ENCODE measurements at places on chromosomes 16 and 17.

GRCh38 chr16:88350922-88351321, 31.8 kb upstream of the ZNF469 start:
- DNase-seq = no peak

- no peak for DNase-seq
Measured at GRCh38 chr17:28228109-28228840, 90.7 kb upstream of the TMEM97 start.

DNA sequence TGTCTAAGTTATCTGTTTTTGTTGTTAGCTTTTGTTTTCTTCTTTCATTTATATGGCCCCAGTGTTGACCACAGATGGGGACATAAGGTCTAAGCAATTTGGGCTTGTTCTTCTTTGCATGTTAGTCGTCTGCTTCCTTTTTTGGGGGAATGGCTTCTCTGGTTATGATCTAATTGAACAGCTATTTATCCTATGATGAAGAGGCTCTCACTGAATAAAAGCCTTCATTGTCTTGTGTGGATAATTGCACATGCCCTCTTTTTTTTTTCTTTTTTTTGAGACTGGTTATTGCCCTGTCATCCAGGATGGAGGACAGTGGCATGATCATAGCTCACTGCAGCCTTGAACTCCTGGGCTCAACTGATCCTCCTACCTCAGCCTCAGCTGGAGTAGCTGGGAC, 13.7 kb downstream of the SMARCE1 start:
- no peak for DNase-seq

GRCh38 chr16:5032748-5033167, 977 bp downstream of the NAGPA start:
- DNase-seq = no peak

DNA sequence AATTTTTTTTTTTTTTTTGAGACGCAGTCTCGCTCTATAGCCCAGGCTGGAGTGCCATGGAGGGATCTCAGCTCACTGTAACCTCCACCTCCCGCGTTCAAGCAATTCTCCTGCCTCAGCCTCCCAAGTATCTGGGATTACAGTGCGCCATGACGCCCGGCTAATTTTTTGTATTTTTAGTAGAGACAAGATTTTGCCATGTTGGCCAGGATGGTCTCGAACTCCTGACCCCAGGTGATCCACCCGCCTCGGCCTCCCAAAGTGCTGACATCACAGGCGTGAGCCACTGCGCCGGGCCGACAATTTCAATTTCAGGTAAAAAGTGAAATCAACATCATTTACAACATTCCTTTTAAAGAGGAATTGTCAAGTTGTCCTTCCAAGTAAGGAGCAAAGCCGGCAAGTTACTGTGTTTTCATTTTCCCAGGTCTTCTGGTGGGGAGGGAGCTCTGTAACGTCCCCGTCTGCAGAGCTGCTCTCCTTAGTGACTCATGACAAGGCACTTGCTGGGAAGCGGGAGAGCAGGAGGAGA, 873 bp downstream of the NPLOC4 start:
- peak; percentile 57 for DNase-seq

DNA sequence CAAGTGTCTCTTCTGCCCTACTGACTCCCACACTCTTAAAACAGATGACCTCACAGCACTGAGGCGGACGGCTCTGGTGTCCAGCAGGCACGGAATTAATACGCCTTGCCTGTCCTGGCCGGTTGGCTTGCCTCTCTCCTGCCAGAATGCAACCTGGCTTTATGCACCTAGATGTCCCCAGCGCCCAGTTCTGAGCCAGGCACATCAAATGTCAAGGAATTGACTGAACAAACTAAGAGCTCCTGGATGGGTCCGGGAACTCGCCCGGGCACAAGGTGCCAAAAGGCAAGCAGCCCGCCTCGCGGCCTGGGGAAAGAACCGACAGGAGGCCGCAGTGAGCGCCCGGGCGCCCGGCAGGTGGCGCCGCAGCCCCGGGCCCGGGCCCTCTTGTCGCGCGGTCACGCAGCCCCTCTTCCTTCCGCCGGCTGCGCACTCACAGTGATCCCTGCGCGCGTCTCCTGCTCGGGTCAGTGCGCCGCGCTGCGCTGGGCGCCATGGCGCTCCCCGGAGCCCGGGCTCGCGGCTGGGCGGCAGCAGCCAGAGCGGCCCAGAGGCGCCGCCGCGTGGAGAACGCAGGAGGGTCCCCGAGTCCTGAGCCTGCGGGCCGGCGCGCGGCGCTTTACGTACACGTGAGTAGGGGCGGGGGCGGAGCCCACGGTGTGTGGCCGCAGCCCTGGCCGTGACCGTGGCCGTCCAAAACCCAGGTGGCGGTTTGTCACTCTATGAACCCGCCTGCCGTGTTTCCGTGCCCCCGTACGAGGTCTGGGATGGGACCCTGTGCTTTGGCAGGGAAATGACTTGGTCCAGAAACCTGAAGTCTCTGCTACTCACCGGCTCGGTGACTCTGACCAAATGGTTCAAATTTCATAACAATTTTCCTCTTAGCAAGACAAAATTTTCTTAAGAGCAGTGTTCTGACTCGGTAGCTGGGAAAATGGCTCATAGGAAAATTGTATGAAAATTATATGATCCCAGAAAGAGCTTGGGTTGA, at the start of gene RSAD1:
Gene RSAD1, plus strand, starts transcription at position 470 of the 991 bp plus-strand sequence. Its CDS starts 25 bp downstream, at position 495.
- peak; percentile 61 for DNase-seq

- no peak for DNase-seq
Measured at GRCh38 chr16:14289692-14290340, 218.7 kb downstream of the MRTFB start.

- no peak for DNase-seq
Measured at GRCh38 chr17:75587675-75588595, at the start of gene MYO15B. TSS of gene MYO15B (plus strand) at chr17:75587800. CDS start at chr17:75588058, 258 bp downstream.

DNA sequence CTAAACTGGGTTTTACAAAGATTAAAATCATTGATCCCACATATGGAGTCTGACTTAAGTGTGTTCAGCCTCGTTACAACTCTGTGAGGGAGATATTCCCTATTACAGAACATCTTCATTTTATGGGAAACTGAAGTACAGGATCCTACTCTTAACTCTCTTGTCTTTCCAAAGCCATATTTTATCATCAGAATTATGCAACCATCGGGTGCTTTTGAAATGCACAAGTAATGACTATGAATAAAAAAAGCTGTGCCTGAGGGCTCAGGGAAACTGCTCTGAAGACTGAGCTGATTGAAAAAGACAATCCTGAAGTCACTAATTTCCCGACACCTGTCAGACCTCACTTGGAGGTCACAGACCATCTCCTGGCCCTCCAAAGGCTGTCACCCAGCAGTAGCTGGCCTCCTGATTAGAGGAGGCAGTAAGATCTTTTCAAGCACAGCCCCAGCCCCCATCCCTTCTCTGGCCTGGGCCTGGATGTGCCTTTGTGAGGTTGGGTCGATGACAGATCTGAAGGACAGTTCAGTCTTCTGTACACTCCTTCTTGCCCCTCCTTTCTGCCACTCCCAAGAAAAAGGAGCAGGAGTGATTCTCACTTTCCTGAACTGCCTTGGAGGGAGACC, 5.6 kb downstream of the AKAP1 start:
- DNase-seq = no peak

GRCh38 chr16:49706620-49707355, 149.1 kb downstream of the ZNF423 start:
- no peak for DNase-seq

DNA sequence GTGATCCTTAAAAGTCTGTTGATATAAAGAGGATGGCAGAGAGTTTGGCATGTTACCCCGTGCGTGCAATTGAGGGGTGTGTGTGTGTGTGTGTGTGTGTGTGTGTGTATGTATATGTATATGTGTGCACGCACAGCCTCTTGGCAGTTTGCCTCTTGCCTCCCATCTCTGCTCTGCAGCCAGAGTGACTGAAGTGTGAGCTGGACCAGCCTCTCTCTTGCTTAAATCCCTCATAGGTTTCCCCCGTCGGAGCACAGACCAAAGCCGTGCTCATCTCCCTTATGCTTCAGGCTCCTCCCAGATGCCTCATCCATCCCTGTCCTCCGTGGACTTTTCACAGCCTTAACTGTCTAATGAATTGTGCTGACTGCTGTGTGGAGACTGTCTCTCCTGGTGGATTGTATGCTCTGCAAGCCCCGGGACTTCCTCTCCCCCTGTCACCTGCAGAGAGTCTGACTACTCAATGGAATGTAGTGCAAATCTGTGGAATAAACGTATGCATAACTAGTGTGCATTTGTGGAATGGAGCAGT, 413.5 kb downstream of the CPPED1 start:
- DNase-seq = no peak

DNA sequence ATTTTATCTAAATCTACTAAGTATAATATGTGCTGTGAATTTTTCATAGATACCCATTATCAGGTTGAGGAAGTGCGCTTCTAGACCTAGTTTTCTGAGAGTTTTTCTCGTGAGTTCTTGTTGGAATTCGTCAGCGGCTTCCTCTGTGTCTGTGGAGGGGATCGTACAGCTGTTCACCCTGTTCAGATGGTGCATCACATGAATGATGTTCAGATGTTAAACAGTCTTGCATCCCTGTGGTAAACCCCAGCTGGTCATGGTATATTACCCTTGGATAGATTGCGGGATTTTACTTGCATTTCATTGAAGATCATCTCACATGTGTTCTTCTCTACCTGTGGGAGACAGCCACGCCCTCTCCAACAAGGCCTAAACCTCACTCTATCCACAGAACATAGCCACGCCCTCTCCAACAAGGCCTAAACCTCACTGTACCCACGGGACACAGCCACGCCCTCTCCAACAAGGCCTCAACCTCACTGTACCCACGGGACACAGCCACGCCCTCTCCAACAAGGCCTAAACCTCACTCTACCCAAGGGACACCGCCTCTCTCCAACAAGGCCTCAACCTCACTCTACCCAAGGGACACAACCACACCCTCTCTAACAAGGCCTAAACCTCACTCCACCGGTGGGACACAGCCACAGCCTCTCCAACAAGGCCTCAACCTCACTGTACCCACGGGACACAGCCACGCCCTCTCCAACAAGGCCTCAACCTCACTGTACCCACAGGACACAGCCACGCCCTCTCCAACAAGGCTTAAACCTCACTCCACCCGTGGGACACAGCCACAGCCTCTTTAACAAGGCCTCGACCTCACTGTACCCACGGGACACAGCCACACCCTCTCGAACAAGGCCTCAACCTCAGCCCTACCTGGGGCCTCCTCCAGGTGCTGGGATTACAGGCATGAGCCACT, 180.2 kb upstream of the CHMP6 start:
- no peak for DNase-seq

- no peak for DNase-seq
Measured at GRCh38 chr17:73650617-73651200, 6.5 kb upstream of the SDK2 start.

DNA sequence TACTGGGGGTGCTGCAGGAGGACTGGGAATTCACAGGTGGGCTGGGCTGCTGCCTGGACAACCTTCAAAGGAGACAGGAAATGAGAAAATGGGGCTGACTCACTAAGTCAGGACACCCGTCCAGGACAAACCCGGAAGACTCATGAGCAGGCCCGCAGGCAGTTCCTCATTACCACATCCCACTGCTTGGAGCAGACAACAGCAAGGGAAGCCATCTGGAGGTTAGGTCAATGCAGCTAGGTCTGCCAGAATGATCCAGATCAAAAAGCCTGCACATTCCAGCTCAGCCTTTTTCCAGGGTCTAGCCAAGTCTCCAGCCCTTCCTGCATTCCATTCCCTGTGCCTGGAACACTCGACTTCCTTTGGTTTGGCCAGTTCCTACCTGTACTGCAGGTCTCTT, 536.5 kb upstream of the CDH11 start:
- peak; percentile 60 for DNase-seq

DNA sequence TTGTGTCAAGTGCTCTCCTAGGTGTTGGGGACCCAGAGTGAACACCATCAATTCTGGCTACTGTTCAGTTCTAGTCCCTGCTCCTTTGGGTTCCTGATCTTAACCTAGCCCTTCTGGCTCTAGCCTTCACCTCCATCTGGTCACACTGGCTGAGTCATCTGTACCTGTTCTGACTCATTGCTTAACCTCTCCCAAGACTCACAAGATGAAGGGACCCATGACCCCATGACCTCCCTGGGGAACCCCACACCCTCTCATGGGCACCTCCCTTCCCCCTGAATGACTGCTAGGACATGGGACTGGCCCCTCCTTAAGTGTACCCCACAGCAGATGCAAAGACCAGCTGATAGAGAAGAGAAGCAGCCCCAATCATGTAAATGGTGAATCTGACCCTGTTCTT, 345.8 kb upstream of the CDH5 start:
- no peak for DNase-seq

DNA sequence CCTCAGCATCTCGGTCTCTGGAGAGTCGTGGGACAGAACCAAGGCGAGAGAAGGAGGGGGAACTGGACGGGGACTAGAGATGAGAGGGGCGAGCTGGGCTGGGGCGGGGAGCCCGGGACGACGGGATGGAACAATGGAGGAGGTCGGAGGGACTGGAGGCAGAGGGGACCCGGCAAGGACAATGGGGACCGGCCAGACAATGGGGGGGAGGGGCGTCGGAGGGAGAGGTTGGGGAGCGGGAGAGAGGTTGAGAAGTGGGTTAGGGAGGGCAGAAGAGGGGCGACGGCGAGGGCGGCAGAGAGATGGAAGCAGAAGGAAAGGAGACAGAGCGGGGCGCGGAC, 719 bp downstream of the NGFR start:
- DNase-seq = no peak

GRCh38 chr16:47037396-47037745, 63.9 kb upstream of the DNAJA2 start:
- no peak for DNase-seq

GRCh38 chr16:11635679-11636171, 32.5 kb upstream of the SNN start:
- no peak for DNase-seq
